ELF-1 (cell line): ENCODE measurements at places on chromosomes 4 and X.

- no peak for DNase-seq
These were observed 155.4 kb downstream of the TBCK start for GRCh38 chr4:106160560-106160959.

DNA sequence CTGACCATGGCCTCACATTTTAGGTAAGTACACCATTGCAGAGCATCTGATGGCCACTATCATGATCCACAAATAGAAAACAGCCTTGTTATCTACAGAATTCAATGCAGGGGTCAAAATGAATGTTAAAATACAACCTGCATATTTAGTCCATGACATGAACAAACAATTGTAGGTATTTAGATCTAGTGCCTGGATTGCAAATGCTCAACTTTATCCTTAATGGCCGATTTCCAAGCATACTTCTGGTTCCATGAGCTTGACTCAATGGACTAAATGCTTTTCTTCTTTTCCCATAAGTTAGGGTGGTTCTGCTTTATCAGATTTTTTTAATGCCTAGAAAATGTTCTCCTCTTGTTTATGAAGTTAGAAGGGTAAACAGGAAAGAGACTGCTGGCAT lies 139.2 kb upstream of the TTC29 start:
- DNase-seq: no peak

DNA sequence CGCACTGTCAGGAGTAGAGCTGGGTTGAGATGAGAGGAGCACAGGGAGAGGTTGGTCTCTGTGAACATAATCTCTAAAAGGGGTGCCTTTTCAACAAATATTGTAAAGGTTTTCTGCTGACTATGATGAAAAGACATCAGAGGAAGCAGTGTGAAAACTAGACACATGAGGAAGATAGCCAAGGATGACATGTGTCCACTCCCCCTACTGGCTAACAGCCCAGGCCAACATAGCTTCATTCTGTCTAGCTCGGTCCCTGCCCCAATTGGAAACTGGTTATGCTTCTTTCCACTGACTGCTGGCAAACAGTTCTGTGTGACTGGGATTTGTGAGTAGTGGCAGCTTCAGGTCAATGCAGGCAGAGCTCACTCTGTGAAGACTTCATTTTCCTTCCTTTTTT lies 115.4 kb upstream of the ESX1 start:
- DNase-seq: peak; percentile 69

DNA sequence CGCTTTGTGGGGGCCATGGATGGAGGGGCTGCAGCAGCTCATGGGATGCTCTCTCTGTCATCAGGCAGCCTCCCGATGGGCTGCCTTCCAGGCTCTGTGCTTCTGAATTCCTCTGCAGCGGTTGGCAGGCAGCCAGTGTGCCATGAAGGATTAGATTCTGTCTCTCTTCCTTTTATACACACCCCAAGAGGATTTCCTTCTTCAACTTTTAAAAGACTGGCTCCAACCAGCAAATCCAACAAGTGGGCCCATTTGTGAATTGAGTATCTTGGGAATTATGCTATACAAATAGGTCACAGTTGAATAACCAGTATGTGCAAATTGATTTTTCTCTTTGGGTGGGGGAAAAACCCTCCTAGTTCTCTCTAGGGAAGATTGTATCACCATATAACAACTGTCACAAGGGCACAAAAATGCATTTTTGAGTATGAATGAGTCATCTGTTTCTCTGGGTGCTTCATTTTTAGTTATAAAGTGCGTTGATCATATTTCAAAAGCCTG lies 96.8 kb upstream of the FAT1 start:
- no peak for DNase-seq

DNA sequence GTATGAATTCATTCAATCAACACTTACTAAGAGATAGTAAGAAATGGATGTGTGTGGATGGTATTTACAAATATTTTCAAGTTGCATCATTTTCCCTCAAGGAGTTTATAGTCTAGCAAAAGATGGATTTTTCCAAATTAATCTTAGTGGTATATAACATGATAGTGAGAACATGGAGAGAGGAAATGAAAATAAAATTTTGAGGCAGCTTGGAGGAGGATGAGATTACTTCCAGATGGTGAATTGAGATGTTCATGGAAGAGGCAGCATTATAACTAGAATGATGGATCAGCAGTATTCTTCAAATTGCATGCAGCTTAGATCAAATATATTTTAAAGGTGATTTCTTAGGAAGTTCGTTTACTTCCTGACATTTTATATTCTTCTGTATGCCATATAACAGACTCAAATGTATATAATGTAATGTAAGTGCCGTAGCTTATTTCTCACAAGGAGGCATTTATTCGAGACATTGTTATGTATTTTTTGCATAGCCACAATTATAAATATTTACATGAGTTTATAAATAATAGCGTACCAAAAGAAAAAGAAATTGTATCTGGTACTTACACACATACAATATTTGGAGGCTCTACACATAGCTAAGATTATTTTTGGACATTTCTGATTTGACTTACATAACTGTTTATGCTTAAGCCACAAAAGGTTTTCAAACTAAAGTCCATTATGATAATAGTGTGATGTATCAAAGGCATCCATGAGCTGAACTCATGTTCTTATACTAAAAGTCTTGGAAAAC lies 439.4 kb downstream of the SPRY1 start:
- no peak for DNase-seq

DNA sequence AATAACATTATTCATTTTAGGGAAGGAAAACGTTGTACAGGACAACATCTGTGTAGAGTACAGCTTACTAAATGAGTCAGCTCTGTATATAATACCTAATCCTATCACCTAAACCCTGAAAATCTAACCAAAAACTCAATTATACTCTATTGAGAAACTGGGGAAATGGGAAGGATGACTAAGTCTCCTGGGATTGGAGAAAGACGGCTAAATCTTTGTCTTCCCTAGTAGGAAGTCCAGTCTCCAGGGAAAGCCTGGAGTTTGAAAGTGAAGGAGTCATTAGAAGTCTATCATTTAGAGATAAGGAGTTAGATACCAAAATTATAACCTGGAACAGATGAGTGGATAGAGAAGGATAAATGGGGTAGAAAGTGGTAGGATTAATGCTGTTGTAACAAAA lies 286.5 kb downstream of the STK32B start:
- no peak for DNase-seq

GRCh38 chrX:13491061-13491460 lies 78.3 kb upstream of the EGFL6 start:
- DNase-seq: no peak

DNA sequence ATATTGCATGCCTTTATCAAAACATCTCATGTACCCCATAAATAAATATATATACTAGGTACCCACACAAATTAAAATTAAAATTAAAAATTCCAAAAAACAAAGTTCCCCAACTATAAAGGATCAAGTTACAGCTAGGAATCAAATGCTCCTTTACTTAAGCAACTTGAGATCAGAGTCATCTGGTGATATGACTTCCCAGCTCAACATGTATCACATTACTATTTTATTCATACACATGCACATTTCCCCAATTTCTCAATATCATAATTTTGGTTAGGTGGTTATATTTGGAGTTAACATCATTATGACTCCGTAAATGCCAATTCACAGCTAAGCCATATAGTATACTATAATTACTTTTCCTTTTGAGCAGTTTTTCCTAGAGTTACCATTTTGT lies 60.9 kb downstream of the CLOCK start:
- DNase-seq: no peak

GRCh38 chr4:65661471-65661870 lies 8.8 kb downstream of the EPHA5 start:
- no peak for DNase-seq

GRCh38 chr4:83276299-83277040 lies 8.1 kb downstream of the COQ2 start:
- no peak for DNase-seq

- DNase-seq: peak; percentile 40
These were observed 319 bp downstream of the DRP2 start for GRCh38 chrX:101219864-101220346.

DNA sequence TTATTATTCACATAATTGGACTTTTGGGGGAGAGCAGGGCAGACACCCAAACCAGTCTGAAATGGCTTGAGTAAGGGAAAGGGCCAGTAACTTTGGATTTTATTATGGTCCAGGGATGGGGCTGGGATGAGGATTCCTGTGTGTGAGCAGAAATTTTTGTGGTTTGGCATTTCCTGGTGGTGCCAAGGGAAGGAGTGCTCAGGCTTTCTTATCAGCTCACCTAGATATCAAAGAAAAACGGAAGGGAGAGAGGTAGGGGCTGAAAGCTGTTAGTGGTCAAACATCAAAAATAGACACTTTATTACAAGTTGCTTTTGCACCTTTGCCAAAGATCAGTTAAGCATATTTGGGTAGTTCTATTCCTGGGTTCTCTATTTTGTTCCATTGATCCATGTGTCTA lies 128.5 kb upstream of the DIPK2B start:
- no peak for DNase-seq

DNA sequence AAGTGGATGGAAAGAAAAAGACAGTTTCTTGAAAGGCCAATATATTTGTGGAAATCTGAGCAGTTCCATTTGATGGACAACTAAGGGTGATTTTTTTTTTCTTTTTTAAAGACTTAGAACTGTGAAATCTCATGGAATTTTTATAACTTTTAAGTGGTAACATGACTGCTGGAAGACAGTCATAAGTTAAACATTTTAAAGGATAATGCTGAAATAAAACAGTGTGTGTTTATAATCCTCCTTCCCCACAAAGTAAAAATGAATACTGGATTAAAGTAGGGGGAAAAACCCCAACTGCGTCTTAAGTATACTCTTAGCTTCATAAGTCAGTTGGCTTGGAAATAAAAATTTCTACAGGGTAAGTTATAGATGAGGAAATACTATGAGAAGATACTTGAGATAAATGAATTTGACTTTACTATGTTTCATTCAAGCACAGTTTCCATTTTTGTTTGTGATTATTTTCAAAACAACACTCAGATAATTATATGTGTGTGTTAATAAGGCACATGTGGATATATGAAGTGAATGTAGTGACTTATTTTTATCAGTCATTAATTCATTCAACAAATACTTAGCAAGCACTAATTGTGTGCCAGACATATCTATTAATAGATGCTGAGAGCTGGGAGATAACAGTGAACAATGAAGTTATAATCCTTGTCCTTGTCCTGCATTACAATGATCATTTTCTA lies 129.2 kb upstream of the ETNPPL start:
- no peak for DNase-seq

DNA sequence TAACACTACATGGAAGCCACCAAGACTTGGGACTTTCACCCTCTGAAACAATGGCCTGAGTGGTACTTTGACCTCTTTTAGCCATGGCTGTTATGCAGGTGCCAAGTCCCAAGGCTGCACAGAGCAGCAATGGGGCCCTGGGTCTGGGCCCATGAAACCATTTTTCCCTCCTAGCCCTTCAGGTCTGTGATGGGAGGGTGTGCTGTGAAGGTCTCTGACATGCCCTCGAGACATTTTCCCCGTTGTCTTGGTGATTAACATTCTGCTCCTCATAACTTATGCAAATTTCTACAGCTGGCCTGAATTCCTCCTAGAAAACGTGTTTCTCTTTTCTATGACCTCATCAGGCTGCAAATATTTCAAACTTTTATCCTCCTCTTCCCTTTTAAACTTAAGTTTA lies 30.4 kb upstream of the ADGRA3 start:
- no peak for DNase-seq

DNA sequence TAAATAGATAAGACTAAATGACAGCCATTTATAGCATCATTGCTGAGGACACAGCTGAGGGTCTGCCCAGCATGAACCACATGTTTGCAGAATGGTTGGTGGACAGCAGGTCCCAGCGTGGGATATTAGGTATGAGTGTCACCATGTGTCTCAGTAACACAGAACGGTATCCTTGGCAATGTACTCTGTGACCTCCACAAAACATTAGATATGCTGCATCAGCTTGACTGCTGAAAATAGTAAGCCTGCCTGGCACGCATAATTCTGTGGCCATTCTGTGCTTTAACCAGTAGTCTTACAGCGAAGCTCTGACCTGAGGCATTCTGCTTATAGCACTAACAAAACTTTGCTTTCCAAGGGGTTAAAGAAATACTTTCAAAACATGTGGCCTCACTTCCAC lies 32.0 kb downstream of the LIMCH1 start:
- no peak for DNase-seq

- peak; percentile 19 for DNase-seq
These were observed 147.9 kb downstream of the LRBA start for GRCh38 chr4:150867148-150867547.

DNA sequence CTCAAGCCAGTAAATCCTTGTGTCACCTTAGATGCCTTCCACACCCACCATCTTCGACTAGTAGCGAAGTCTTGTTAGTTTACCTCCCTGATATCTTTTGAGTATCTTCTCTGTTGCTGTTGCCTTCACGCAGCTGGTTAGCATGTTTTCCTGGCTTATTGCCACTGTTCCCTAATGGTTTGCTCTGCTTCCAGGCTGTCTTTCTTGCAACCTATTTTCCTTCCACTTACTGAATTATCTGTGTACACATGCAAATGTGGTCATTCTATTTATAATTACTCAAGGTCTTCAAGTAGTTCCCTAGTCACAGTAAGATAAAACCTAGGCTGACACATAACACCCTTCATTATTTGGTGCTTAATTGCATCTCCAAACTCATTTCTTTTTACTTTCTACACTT lies 89.5 kb downstream of the UGT8 start:
- DNase-seq: no peak

GRCh38 chr4:56438766-56439165 lies 2.7 kb downstream of the PAICS start:
- no peak for DNase-seq

GRCh38 chr4:171629182-171629581 lies 184.0 kb upstream of the GALNTL6 start:
- DNase-seq: no peak

DNA sequence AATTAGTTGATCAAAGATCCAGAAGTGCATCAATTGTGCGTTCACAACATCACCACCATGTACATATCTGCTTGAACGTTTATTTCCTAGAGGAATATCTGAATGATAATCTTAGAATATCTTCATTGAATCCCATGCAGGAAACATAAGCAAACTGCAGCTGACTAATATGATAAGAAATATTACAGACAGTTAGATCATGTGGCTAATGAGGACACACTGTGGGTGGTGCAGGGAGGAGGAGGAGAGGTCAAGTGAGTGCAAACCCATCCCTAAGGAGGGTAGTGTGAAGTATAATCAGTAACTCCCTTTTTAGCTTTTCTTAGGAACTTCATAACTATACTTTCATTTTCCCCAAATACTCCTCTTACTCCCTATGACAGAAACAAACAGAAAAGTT lies 58.3 kb upstream of the HPGD start:
- DNase-seq: no peak

GRCh38 chrX:38816155-38816554 lies 14.9 kb downstream of the MID1IP1 start:
- DNase-seq: no peak

DNA sequence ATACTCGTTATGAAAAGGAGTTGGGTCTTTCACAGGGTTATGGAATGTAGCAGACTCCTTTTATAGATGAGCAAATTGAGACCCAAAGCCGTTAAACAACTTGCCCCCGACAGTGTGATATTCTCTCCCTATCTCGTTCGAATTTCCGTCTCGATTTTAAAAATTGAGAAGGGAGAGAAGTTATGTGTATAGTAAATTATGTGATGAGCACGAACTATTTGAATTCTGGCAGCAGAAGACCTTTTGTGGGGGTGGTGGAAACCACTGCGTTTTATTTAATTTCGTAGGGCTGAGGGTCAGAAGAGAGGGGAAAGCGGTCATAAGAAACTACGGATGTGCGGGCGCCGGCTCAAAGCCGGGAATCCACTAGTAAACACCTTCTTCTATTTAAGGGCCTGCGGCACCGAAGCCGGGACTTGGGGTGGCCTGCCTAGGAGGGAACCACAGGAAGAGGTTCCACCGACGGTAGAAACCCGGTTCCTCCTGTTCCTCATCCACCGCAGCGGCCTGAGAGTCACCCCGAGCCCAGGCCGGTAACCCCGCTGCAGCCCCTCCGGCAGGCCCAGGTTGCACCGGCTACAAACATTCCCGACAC lies 1.5 kb upstream of the DDX3X start:
- no peak for DNase-seq
